ENCODE measurements at places on chromosomes 1 and 21.

DNA sequence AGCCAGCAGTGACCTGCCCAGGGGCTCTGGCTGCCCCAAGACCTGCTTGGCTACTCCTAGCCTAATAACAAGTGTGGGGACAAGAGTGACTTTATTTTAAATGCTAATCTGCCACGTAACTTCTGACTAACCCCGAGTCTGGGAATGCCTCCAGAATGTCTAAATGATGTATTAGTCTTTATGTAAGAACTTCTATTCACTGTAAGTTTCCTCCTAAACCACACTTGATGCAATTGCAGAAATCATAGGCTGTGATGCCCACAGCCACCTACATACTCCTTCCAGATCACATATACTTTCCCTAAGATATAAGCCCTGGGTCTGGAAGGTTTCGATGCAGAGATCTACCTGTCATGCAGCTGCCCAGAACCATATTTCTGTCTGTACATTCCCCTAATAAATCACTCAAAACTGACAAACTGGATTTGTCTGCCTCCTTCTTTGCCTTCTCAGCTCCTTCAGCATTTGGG, 5.9 kb upstream of the VPS45 start:
- no peak for DNase-seq

DNA sequence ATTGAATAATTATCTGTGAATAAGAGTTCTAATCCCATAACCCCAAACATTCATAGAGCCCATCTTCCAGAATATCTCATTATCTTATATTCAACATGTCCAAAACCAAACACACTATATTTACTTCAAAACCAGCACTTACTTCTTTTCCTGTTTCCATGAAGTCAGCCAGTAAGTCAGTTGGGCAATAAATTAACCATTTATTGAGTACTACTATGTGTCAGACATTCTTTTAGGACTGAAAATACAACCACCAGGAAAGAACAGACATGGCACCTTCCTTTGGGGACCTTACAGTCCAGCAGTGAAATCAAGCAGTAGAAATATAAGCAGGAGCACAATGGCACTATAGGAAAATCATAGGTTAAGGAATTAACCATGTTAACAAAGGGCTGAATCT, 8.8 kb downstream of the AK5 start:
- no peak for DNase-seq

GRCh38 chr1:35660581-35661473, 19.5 kb upstream of the PSMB2 start:
- DNase-seq, result no peak

- DNase-seq, result no peak
Measured at GRCh38 chr1:12556368-12556930, 61.6 kb downstream of the DHRS3 start.

DNA sequence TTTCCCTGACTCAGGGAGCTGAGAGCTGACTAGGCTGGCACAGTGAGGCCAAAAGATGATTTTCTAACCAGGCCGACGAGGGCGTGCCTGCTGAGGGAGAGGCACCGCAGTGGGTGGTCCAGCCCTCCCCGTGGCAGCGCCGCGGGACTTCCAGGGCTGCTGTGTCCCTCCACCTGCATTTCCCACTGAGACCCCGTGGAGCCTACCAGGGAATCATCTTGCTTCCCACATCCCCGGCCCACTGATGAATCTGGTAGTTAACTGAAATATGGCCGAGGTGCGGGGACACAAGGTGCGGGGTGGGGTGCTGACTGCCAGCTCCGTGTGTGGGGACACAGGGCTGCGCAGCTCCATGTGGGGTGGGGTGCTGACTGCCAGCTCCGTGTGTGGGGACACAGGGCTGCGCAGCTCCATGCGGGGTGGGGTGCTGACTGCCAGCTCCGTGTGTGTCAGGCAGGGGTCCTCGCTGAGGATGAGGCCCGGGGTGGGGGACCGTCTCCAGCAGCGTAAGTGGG, 10.4 kb downstream of the WRAP73 start:
- no peak for DNase-seq

GRCh38 chr1:234544087-234544579, 65.2 kb upstream of the TARBP1 start:
- peak; percentile 66 for DNase-seq

DNA sequence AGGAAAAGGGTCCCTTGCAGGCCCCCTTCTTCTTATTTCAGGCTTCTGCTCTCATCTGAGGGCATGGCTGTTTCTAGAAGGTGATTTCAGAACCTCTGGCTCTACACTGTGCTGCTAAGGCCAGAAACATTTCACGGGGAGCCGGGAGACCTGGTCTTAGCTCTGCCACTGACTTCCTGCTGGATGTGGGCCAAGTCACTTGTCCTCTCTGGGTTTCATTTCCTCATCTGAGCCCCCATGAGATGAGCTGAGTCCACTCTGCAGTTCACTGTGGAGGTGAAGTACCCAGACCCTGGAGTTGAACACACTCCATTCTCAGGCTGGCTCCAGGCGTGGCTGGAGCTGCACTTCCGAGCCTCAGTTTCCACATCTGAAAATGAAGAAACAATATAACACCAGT, 2.1 kb downstream of the PADI1 start:
- no peak for DNase-seq

- DNase-seq, result peak; percentile 6
Measured at GRCh38 chr1:95028954-95029353, 43.8 kb downstream of the ALG14 start.

- DNase-seq, result no peak
Measured at GRCh38 chr1:229874136-229874535, 192.9 kb upstream of the GALNT2 start.

GRCh38 chr1:115694805-115695204, 53.0 kb downstream of the VANGL1 start:
- DNase-seq, result no peak

DNA sequence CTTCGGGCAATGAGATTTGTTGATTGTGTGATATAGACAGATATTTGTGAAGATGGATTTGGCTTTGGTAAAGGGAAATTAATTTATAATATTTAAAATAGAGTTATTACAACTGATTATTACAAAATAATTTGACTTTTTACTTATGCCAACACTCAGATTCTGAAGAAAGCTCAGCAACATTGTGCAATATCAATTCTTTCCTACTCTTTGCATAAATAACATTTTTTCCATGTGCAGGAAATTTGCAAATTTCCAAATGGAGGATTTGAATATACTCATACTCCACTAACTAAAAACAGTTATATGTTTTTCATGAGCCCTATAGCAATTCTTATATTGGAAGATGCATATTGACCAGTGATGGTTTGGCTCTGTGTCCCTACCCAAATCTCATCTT, 676.4 kb upstream of the ADAMTS5 start:
- DNase-seq, result no peak

DNA sequence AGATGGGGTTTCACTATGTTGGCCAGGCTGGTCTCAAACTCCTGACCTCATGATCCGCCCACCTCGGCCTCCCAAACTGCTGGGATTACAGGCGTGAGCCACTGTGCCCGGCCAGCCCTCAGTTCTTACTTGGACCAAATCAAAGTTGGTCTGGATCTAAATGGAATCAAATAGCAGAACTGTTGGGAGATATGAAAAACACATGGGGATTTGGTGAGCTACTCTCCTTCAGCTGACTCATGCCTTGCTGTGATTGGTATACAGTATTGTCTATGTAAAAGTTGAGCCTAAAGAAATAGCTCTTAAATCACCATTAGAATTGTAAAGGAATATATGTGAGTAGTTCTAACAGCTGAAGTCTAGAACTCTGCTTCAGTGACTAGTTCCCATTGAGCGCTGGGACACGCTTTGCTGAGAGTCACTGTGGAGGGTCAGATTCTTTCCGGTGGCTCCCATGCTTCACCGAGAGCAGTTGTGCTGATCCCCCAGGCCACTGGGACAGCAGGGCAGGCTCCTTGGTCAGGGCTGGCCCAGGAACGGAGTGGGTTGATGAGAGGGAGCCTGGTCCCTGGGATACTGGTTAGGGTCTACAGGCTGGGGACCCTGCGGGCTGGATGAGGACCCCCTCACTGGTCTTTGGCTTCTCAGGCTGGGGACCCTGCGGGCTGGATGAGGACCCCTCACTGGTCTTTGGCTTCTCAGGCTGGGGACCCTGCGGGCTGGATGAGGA, 14.0 kb downstream of the PKNOX1 start:
- no peak for DNase-seq

DNA sequence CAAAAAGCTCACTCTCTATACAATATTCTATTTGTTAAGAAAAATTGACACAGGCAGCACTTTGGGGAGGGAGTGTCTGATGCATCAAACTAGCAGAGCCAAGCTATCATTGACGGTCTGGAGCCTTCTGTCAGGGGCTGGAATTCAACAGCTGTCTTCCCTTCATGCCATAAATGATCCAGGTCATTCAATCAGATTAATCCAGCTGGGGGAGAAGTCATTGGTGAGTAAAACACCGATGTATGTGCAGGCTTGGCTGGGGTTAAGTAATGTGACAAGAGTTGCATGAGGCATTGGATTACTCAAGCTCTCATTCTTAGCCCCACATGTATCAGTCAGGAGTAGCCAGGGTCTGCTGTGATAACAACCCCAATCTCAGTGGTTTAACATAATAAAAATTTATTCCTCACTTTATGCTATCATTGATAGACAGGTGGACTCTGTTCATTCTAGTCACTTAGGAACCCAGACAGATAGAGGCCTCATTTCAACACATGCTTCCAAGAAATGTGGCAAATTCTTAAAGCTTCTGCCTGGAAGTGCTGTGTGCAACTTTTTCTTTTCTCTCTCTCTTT, 118.1 kb upstream of the GADD45A start:
- DNase-seq, result no peak

- peak; percentile 53 for DNase-seq
Measured at GRCh38 chr1:156214024-156214748, 1.4 kb downstream of the PMF1 start.

GRCh38 chr1:64176659-64177058, 26.8 kb upstream of the UBE2U start:
- DNase-seq, result no peak

GRCh38 chr1:43934101-43934985, 742 bp downstream of the ARTN start:
- peak; percentile 76 for DNase-seq

DNA sequence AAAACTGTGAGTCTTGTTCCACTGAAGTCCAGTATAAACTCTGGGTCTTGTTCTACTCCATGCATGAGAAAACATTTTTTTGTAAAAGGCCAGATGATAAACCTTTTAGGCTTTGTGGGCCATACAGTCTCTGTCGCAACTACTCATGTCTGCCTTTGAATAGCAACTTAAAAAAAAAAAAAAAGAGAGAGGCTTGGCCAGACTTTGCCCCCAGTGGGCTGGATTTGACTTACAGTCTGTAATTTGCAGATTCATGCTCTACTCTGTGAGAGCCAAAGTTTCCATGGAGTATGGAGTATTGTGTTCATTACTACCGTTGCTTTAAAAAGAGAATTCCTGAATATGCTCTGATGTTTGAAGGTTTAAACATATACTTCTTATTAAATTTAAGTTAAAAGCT, 654.9 kb upstream of the PKN2 start:
- DNase-seq, result no peak

GRCh38 chr1:11301601-11302000, 28.6 kb downstream of the UBIAD1 start:
- DNase-seq, result no peak

GRCh38 chr1:183604815-183605214, 14.6 kb upstream of the NCF2 start:
- no peak for DNase-seq

- no peak for DNase-seq
Measured at GRCh38 chr1:198449727-198450433, 90.6 kb downstream of the ATP6V1G3 start.

DNA sequence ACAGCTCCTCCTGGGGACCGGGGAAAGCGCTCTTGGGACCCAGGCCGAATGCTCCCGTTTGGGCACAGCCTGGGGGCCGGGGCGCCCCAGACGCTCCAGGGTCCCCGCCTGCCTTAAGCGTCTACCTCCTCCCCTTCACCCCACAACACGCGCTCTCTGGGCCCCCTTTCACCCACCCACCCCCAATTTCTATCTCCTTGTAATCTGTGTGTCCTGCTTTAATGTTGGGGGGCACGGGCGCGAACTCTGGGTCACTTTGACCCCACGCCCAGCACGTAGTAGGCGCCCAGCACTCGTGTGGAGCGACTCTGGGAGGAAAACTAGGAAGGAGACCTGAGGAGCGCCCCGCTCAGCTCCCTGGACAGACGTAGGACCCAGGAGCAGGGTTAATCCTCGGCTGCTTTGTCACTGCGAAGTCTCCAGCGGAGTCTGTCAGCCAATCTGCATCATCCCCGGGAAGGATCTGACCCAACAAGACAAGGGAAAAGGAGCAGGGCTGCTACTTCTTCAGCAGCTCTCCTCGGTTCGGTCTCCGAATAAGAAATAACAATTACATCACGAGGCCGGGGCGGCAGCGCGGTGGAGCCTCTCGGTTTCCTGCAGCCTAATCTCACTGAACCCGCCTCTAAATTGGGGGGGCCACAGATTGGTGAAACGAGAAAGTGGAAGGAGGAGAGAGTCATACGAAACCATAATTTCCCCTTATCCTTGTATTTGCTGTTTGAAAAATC, 757 bp upstream of the NRIP1 start:
- peak; percentile 77 for DNase-seq

DNA sequence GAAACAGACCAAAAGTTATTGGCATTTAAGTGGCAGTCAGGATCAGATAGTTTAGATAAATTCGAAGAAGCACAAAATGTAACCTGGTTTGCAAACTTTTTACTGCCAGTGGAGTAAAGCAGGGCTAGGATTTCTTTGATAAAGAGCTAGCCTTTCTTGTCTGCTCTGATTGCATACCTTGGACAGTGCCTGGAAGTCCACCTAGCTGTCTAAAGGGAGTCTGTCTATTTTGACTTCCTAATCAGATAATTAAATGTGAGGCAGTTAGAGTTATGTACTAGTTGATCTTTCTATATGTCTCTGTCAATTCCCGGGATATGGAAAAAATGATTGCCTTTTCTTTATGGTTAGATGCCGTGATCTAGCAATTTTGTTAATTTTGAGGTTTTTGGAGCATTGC, 4.1 kb downstream of the GPSM2 start:
- no peak for DNase-seq

DNA sequence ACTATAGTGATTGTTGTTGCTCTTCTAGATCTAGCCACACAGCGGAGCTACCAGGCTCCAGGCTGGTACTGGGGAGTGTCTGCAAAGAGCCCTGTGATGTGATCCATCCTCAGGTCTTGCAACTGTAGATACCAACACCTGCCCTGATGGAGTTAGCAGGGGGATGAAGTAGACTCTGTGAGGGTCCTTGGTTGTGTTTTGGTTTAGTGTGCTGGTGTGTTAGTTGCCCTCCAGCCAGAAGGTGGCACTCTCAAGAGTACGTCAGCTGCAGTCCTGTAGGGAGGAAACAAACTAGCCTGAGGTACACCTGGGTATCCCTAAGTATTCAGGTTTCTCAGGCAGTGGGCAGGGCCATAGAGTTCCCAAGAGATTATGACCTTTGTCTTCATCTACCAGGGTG, 81.2 kb upstream of the TMPRSS2 start:
- no peak for DNase-seq

- DNase-seq, result no peak
Measured at GRCh38 chr1:217281332-217281731, 349.6 kb downstream of the GPATCH2 start.

GRCh38 chr1:44707959-44708831, 22.8 kb downstream of the RNU5D-1 start:
- peak; percentile 37 for DNase-seq

- peak; percentile 93 for DNase-seq
Measured at GRCh38 chr1:112619518-112620376, at the start of gene CAPZA1. CAPZA1 (plus strand) TSS chr1:112619832; CDS start chr1:112619845, 13 bp downstream.

All from activated CD4-positive, alpha-beta T cell treated with anti-CD3 and anti-CD28 coated beads for 48 hours (primary cell).